ENCODE measurements at places on chromosomes 7 and 10.

DNA sequence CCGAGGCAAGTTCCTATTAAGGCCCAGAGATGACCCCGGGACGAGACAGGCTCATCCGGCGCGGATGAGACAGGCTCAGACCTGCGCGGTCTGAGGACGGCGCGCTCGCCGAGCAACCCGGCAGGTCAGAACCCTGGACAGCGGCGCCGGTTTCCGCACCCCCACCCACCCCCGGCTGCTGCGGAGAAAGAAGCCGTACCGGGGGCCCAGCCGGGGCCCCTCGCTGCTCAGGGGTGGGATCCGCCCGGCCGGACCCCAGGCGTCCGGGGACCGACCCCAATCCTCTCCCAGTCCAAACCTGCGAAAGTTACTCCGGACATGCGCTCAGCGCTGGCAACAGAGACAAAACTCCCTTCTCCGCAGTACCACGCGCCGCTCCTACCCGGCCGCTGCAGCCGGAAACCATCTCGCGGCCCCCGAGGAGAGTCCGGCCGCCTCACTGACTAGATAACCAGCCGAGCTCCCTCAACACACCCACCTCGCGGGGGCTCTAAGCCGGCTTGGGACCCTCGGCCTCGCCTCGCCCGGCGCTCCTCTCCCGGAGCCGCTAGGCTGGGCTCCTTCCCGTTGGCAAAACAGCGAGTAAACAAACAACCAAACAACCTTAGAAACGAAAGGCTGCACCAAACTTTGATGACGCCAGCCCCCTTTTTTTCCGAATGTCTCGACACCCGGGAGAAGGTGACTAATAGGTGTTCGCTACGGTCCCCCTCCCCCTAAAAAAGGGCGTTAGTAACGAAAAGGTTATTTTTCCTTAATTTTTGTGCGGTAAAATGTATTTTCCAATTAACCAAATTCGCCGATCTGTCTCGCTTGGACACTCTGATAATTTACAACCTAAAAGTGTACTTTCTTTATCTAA, 2.3 kb upstream of the DRGX start:
- no peak for DNase-seq

DNA sequence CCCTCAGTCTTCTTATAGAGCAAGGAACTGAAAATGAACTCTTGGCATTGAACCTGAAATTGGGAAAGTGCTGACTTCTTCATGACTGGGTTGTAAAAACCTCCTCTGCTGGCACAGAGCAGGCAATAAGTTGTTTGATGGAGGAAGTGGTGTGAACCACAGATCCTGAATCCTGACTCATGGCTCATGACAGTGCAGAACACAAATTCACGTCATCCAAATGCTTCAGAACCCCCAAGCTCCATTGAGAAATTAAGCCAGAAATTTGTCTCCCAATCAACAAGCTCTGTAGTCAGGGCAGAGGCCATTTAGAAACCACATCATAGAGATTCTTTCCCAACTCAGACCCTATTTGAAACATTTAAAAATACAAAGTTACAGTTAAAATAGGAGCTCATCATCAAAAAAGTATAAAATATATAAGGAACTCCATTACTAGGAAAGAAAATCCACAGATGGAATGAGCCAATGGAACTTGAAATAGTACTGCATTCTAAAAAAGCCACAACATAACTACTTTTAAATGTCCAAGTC, 10.3 kb upstream of the STK17A start:
- no peak for DNase-seq

GRCh38 chr7:157461573-157462418, 125.0 kb downstream of the DNAJB6 start:
- no peak for DNase-seq

GRCh38 chr10:96370584-96371157, 11.9 kb upstream of the OPALIN start:
- DNase-seq = peak; percentile 16

DNA sequence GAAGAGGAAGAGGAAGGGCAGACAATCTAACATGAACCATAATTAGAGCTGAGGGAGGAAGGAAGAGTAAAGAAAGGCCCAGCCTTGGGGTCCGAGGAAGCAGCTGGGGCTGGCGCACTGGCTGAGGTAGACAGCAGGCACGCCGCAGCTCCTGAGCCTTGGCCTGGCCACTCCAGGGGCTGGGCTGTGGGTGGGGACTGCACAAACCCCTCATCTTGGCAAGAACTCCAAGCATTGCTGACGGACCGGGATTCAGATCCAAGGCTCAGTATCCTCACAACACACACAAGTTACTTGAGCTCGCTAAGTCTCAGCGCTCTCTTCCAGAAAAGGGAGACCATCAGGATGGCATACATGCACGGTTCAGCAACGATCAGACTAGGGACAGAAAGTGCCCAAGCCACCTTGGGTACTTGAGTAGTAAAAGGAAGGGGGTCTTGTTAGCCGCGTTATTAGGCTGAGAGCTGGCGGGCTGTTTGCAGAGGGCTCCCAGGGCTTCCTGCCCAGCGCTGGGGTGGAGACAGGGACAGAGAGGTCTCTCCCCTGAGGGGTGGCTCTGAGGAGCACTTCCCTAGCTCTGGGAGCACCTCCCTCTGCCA, 4.5 kb downstream of the TNS3 start:
- DNase-seq = no peak

- DNase-seq = no peak
Measured at GRCh38 chr10:34479520-34480179, 335.4 kb downstream of the PARD3 start.

DNA sequence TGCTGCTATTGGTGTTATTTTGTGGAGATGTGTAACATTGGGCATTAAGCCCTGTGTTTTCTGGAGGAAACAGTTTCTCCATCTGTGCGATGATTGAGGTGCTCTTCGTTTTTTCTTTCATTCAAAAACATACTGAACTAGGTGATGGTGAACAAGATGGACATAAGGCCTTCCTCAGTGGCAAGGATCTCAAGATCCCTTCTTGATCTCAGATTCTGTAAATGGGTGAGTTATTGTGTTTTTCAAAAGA, 759 bp upstream of the ELAPOR2 start:
- no peak for DNase-seq

- no peak for DNase-seq
Measured at GRCh38 chr10:79103129-79103528, 34.4 kb downstream of the ZMIZ1 start.

DNA sequence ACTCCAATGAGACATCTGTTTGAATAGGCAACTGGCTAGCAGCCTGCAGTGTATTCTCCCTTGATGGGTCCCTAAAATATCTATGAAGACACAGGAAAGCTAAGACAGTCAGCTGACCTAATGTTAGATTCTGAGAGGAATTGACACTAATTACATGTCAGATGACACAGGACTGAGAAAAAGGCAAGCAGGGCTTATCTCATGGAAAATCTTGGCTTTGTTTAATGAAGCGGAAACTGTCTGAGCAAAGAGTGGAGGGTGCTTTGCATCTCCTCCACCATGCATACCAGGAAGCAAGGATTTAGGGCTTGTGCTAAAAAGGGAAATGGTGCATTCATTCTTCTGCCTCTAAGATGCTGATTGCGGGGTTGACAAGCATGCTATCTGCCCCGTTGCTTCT, 135.5 kb upstream of the GLI3 start:
- DNase-seq = no peak

DNA sequence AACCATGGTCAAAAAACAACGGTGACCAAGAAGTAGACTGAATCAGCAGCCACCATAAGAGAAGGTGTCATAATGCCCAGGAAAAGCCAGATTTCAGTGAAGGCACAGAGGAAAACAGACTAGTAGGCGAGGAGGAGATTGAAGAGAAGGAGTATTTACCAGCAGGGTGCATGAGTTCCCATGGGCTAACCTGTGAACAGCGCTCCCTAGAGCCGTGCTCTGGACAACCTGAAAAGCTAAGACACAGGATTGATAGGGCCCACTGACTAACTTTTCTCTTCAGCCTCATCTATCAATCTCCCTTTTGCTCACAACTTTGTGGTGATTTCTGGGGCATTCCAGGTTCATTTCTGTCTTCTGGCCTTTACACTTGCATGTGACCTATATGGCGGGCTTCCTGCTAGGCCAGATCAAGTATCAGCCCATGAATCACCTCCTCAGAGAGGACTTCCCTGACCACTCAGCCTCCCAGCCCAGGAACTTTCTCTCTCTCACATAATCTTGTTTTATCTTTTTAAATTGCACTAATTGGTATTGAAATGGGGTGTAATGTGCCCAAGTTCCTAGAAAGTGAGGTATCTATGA, 12.8 kb downstream of the ANKRD22 start:
- no peak for DNase-seq

GRCh38 chr7:12674861-12675260, 12.6 kb upstream of the ARL4A start:
- DNase-seq = no peak

GRCh38 chr10:44030132-44030531, 354.8 kb downstream of the CXCL12 start:
- DNase-seq = no peak

- DNase-seq = no peak
Measured at GRCh38 chr7:144001543-144001942, 1.4 kb downstream of the OR6B1 start.

DNA sequence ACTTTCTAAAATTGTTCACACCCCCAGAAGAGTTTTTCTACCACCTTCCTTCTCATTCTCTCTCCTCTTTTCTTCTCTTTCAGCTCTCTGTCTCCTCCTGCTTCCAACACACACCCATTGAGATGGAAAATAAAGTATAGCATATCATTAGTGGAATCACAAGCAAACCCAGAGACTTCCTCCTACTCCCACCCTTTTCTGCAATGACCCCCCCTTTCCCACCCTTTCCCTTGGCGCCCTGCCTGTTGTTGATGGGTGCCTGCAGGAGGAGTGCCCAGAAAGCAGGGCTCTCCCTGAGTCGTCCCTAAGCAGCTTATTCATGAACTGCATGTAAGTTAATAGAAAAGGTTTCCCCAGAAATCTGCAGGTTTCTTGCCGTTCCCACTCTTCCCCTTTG, 300.0 kb downstream of the PLXNA4 start:
- no peak for DNase-seq

Measured in stimulated activated CD4-positive, alpha-beta T cell treated with anti-CD3 and anti-CD28 coated beads, Interleukin-1b, Interleukin-23, amount 100 ng/mL, for 1 hour (primary cell).